HFFc6 (cell line): ENCODE measurements at places on chromosomes 11 and 22. TPM values are rescaled to one million over a fixed set of nuclear protein-coding genes. Genes with fewer than 3 reads are reported as not detected.
A peak's percentile ranks its signal among the peaks of the same experiment; 100 is the strongest.

The MS4A3 gene
- total RNA-seq: not detected in 2 replicates

The NEFH gene
- not detected in 3 replicates for total RNA-seq

The SUSD2 gene
- 0.13 to 0.32 TPM (median 0.24 TPM) in 3 replicates for total RNA-seq

The SYT9 gene
- not detected in 2 replicates for total RNA-seq

The PLAAT3 gene
- total RNA-seq: 7.9 to 8.8 TPM (median 8.0 TPM) in 3 replicates

- H3K36me3 ChIP-seq: no peaks in the 10 kb centered on the region
- H3K4me3 ChIP-seq: no peak overlapping the region
- H3K4me1 ChIP-seq: peaks cover 8% of the 10 kb centered on the region; the same call in 1 of the 2 replicates
- DNase-seq: no peak
Observed at GRCh38 chr11:11171854-11172253, 181.2 kb downstream of the CSNK2A3 start.

DNA sequence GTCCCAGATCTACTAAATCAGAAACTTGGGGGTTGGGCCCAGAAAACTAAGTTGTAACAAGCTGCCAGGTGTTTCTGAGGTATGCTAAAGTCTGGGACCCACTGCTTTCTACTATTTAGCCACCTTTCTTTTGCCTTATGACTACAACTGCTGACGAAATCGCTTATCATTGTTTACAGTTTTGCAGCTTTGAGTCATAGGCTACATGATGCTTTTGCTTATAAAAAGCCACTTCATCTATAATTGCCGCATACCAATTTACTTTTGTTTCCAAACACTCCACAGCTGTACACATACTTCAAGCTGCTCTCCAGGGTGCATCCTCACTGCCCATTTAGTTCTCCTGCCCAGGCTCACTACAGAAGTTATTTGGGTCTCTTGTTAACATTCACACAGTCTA is 144.7 kb downstream of the ENTHD1 start:
- H3K36me3 ChIP-seq: no peaks in the 10 kb centered on the region
- H3K4me1 ChIP-seq: peaks cover 8% of the 10 kb centered on the region
- no peak overlapping the region for H3K27ac ChIP-seq

DNA sequence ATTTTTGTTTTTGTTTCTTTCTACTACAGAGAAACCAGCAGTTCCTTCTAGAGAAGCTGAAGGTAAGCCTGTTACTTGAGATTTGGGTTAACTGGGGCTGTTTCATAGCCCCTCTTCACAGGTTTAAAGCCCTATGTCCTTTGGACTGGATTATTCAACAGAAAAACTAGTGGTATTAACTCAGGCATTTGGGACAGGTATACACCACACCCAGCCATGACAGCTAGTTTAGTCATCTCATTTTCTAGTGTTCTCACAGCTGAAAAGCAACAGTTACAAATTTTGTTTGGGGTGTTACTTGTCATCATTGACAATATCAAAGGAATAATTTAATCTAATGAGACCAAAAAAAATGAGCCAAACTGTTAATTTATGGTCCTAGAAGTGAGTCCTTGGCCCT is 14.0 kb downstream of the LAYN start:
- H3K4me1 ChIP-seq: peaks cover 66% of the 10 kb centered on the region
- H3K4me3 ChIP-seq: no peak overlapping the region; the same call in 1 of the 2 replicates
- H3K27ac ChIP-seq: peak overlapping the region; percentile 98
- peaks cover 4% of the 10 kb centered on the region for H3K27me3 ChIP-seq

DNA sequence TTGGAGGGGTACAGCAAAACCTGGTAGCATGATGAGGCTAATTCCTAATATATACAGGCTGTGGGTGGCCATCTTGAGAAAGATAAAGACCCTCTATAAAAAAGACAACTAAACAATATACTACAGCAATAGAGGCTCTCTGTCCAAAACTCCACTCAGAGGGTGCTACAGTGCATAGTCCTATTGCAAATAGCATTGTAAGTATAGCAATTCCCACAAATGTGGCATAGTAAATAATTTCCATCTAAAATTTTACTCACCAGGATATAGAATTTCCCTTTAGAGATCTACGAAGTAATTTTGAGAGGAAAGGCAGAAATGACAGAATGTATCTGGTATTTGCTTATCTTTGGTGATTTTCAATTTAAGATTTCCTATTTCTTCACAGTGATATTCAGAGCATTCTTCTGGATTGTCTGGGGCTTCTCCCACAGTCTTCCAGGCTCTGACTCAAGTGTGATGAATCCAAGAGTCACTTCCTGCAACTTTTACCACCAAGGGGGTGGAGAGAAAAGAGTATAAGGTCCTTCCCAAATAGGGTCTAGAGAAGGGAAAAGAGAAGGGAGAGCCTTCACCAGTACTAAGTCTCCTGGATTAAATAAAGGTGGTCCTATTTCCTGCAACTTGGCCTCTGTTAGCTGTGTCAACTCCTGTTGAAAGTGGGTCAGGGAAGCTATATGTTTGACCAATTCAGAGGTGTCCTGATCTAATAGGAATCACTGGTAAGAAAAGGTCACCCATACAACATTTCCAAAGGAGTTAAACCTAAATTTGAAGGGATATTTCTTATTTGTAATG is 1054.7 kb upstream of the CNTN5 start:
- peaks cover 17% of the 10 kb centered on the region for H3K36me3 ChIP-seq
- peak; percentile 91 for DNase-seq
- H3K4me3 ChIP-seq: peak overlapping the region; percentile 41
- no peaks in the 10 kb centered on the region for H3K27me3 ChIP-seq
- H3K27ac ChIP-seq: peak overlapping the region; percentile 94
- H3K4me1 ChIP-seq: peaks cover 65% of the 10 kb centered on the region

DNA sequence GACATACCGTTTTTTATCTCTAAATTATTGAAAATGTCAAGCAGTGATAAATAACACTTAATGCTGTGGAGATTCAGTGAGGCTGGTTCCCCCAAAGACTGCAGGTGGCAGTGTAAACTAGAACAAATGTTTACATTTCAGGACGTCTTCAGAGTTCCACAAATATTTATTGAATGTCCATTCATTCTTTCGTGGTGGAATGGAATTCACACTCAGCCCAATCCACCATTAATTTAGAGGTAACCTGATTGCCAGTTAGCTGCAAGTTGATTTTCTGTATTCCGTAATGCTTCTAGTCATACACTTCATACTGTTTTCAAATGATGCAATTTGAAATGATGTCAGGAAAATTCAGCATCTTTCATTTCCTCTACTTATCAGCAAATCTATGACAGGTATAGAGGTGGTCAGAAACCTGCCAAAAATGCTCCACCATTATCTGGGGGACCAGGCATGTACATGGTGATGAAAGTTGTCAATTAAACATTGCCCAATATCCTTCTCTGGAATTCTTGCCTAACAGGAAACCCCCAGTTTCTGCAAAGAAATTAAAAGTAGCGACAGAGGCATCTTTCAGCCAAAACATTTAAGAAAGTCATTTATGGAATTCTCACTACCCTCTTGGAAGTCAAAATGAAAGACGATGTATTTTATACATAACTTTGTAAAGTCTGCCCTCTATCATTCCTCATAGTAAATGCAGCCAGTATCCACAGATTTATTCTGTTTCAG is 94.3 kb upstream of the BMAL1 start:
- DNase-seq: peak; percentile 66
- H3K4me1 ChIP-seq: peaks cover 20% of the 10 kb centered on the region
- peak overlapping the region; percentile 79 for H3K4me3 ChIP-seq
- H3K36me3 ChIP-seq: peaks cover 10% of the 10 kb centered on the region
- peaks cover 11% of the 10 kb centered on the region for H3K27me3 ChIP-seq

DNA sequence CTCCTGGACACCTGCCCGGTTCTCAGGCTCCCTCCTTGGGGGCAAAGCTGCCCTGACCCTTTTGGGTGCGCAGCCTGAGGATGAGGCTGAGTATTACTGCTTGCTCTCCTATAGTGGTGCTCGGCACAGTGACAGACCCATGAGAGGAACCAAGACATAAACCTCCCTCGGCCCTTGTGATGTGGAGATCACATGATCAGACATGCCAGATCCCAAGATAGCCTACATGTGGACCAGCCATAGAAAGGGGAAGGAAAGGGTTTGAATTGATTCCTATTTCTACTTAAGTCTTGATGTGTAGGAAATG is 125.3 kb downstream of the VPREB1 start:
- DNase-seq: no peak
- no peak overlapping the region for H3K4me3 ChIP-seq
- peaks cover 14% of the 10 kb centered on the region for H3K27me3 ChIP-seq
- H3K36me3 ChIP-seq: no peaks in the 10 kb centered on the region

- H3K27me3 ChIP-seq: no peaks in the 10 kb centered on the region
- peaks cover 10% of the 10 kb centered on the region for H3K36me3 ChIP-seq
- H3K4me3 ChIP-seq: no peak overlapping the region
- no peak for DNase-seq
Observed at GRCh38 chr11:35792846-35793192, 130.2 kb downstream of the TRIM44 start.
